Stimulated activated CD4-positive, alpha-beta T cell treated with anti-CD3 and anti-CD28 coated beads, Interleukin-1b, Interleukin-23, amount 100 ng/mL, for 1 hour (primary cell): ENCODE measurements at places on chromosomes 2 and 18.

DNA sequence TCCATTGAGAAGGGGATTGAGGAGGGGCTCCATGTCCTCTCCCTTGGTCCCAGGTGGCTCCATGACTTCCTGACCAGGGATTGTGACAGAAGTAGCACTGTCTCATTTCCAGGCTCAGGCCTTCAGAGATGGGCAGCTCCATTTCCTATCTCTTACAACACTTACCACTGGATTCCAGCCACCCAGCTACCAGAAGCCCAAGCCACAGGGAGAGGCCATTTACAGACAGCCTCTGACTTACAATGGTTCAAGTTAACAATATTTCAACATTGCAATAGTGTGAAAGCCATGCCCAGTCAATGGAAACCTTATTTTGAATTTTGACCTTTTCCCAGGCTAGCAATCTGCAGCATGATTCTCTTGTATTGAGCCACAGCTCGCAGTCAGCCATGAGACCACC, 164.9 kb upstream of the AGAP1 start:
- DNase-seq, result no peak

GRCh38 chr2:181366675-181367175, 90.5 kb upstream of the ITGA4 start:
- no peak for DNase-seq

GRCh38 chr2:204665771-204666170, 120.5 kb downstream of the PARD3B start:
- DNase-seq, result no peak

- no peak for DNase-seq
Observed at GRCh38 chr18:33918571-33918970, 306.1 kb downstream of the NOL4 start.

GRCh38 chr2:11777886-11778415, 31.5 kb downstream of the LPIN1 start:
- DNase-seq, result no peak

GRCh38 chr2:9302755-9303154, 96.1 kb downstream of the ASAP2 start:
- DNase-seq, result no peak

DNA sequence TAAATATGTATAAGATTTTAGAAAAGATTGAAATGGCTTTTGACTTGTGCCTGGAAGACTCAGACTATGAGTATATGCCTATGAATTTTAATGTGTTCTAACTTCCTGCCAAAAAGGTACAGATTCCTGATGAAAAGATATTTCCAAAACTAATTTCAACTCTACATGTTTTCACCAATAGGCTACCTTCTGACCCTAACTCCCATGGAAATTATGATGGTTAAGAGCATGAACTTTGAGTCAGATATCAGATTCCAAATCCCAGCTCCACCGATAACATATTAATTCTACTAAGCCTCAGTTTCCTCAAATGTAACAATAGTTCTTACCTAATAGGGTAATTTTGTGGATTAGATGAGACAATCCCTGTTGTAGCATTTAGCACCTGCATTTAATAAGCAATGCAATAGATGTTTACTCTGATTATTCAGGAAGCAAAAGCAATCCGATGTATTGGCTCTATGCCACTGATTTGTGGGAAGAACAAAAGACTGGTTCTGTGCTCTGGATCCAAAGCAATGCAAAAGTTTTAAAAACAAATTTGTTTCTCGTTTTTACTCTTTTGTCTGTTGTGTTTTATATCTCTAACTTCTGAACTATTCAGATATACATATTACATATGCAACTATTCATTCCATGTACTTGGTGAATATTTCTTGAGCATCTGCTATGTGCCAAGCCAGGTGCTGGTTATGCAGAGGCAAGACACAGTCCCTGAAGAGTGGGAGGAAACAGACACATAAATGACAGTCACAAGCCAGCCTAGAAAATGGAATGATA, 115.4 kb downstream of the GATA6 start:
- DNase-seq, result no peak

DNA sequence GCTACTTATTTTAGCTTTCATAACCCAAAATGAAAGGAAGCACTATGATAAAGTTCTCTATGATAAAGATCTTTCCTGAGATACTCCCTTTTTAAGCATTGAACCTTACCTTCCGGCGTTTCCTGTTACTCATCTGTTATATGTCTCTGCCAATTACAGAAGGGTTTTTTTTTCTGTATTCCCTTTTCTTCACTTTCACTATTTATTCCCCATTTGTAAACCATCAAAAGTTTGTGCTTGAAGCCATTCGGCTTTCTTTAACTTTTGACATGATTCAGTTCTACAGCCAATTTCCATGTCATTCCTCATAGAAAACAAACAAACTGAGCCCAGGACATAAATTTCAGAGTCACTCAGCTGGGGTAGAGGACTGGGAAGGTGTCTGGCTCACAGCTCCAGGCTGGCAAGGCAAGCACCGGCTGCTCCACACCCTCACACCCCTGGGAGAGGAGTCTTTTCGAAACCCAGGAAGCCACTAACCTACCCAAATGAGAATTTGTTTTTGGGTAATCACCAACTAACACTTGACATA, 429.4 kb upstream of the TRIB2 start:
- no peak for DNase-seq

DNA sequence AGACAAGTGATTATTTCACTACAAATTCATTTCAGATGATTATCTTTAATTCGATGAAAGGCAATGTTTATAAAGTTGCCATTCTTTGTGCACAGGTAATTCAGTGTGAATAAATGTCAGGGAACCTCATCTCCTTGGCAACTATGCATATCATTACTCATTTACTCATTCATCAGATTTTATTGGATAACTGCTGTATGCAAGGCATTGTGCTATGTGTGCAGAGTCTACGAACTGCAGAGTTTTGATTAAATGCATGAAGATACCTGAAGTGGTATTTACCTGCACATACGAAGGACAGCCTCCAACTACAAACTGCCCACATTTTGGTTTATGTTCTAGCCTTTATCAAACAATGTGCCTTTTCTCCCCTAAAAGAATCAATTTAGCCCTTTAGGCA, 3.5 kb downstream of the RND3 start:
- DNase-seq, result no peak

DNA sequence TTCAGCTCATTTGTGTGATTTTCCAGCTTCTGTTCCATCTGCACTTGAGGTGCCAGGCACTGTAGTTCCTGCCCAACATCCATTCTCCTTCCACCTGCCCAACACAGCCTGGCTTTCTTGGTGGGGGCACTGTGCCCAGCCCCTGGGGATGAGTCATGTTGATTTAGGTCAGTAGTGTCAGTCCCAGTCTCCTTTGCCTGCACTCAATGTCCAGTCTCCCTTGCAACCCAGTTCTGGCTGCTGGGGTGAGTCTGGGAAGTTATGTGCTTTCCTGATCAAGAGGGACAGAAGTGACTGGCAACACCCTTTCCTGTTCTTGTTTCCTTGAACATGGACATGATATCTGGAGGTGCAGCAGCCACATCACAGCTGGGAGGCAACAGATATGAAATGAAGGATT, 1.5 kb upstream of the ASB18 start:
- no peak for DNase-seq

- no peak for DNase-seq
Observed at GRCh38 chr2:23659328-23659727, 267.6 kb downstream of the ATAD2B start.

DNA sequence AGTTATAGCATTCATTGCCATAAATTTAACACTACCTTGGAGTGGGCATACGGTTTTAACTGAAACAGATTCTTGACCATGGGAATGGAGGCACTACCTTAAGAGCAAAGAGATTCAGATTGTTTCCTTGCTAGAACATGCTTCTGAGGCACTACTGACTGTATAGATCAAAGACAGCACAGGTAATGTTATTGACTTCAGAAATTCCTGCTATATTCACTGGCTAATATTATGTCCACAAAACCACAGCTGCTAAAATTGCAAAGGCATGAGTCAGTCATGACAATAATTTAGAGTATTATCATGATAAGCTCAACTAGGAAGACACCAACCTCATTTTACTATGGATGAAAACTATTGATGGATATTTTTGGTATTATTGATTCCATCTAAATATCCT, 39.4 kb downstream of the SLC8A1 start:
- DNase-seq, result no peak

- DNase-seq, result no peak
Observed at GRCh38 chr2:173394091-173394974, 39.7 kb downstream of the CDCA7 start.

- no peak for DNase-seq
Observed at GRCh38 chr2:95060446-95061118, 35.1 kb downstream of the MAL start.

- DNase-seq, result no peak
Observed at GRCh38 chr2:43269074-43269572, 42.7 kb upstream of the ZFP36L2 start.

DNA sequence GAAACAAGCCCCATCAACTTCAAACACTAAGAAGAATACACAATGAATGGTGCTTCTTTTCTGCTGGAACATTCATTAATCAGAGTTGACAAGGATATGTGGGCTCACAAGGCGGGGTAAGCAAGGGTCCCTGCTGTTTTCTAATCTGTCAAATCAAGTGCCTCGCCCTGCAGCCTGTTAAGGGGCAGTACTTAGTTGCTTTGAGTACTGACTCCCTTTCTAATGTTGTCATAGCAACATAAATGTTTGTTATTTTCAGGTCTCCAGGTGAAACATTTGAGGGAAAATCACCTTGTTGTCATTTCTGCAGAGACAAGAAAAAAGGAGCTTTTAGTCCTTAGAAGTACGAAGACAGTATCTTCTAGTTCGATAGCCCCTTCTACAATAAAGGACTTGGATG, 284.7 kb upstream of the PKDCC start:
- no peak for DNase-seq

GRCh38 chr2:234989183-234989701, 37.4 kb downstream of the SH3BP4 start:
- no peak for DNase-seq

GRCh38 chr2:132766573-132766972, 96.6 kb upstream of the LYPD1 start:
- no peak for DNase-seq

- no peak for DNase-seq
Observed at GRCh38 chr2:149169656-149170055, 131.2 kb downstream of the LYPD6B start.

- no peak for DNase-seq
Observed at GRCh38 chr18:38025433-38026038, 459.9 kb upstream of the CELF4 start.

- DNase-seq, result no peak
Observed at GRCh38 chr2:100580367-100581276, 17.8 kb downstream of the PDCL3 start.
